Karpas-422 (cell line): ENCODE measurements at places on chromosomes 2 and 18. TPM values are rescaled to one million over a fixed set of nuclear protein-coding genes. Genes with fewer than 3 reads are reported as not detected.

Gene ABHD1
- total RNA-seq = 1.4 and 2.4 TPM in 2 replicates

Gene VWA3B
- total RNA-seq = not detected in 2 replicates

Gene GKN1
- not detected in 2 replicates for total RNA-seq

Gene TLX2
- 0.25 and 2.5 TPM in 2 replicates for total RNA-seq

Gene SH2D6
- total RNA-seq = 0.32 and 0.37 TPM in 2 replicates

Gene SLC35F5
- total RNA-seq = 66.0 and 160 TPM in 2 replicates
